RWPE1 (cell line): ENCODE measurements at places on chromosomes 12 and 14.

DNA sequence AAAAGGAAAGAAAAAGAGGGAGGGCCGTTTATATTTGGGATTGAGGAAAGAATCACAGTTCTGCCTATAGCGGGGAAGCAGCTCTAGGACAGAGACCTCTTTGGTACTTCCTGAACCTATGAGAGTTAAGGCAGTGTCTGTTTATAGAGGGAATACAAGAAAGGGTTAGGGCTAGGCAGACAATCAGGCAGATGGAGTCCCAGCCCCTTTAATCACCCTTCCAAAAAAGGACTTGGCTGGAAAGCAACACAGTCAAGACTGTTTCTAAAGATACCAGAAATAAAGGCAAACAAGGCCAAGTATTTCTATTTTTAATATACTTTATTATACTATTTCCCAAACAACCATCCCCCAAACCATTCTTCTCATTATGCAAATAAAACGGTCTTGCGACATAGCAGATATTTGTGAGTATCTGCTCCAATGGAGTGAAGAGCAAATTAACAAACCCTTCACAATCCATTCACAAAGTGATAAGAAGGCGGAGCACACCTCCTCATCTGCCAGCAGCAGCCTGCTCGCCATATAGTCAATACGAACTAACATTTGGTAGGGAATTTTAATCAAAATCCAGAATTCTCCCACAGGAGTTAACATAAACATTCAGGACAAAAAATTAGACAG, 697 bp upstream of the GRIP1 start:
- DNase-seq = no peak

- peak; percentile 7 for DNase-seq
Measured at GRCh38 chr12:20646239-20646827, 48.8 kb upstream of the SLCO1C1 start.

- DNase-seq = peak; percentile 38
Measured at GRCh38 chr14:53055003-53055402, 98.1 kb downstream of the DDHD1 start.

- no peak for DNase-seq
Measured at GRCh38 chr12:43806737-43807072, 588 bp upstream of the TWF1 start.

DNA sequence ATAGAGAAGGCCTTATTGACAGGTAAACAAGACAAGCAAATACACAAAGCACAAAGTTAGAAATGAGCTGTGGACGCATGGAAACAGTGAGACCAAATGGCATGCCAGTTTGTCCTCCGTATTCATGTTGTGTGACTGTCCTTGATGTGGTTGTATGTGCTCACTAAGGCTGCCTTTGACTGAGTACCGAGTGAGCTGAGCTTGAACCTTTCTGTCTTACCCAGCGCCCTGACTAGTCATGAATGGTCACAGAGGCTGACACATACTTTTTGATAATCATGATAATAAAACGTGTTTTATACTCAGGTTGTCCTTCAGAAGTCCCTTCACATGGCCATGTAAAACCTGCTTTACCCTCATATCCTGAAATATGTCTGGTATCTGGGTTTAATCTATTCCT, 553 bp upstream of the CATSPERB start:
- no peak for DNase-seq

- no peak for DNase-seq
Measured at GRCh38 chr12:17079251-17079909, 473.4 kb upstream of the LMO3 start.

DNA sequence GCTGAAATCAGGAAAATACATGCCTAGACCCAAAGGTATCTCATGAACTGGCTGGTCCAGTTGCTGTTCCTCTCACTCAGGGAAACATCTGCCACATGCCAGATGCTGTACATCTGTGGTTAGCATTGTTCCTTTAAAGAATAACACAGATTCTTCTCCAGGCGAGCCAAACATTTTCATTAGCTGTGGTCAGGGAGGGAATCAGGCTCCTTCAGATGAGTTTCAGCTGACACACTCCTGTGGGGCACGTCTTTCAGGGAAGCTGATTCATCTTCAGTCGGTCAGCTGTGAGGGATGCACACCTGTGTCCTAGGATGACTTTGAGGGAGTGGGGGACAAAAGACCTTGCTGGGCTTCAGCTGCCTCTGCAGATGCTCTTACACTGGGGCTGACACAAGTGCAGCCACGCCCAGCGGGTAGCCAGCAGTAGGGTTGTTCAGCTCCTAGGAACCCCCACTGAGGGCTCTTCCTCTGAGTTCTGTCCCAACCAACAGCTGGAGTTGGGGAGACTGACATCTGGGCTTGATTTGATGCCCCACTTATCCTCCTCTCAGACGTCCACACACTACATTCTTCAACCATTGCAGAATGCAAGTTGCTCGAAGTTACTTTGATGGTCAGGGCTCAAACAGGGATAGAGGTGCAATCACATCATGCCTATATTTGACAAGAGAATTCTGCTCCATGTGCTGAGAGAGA, 155.0 kb downstream of the NUAK1 start:
- no peak for DNase-seq

DNA sequence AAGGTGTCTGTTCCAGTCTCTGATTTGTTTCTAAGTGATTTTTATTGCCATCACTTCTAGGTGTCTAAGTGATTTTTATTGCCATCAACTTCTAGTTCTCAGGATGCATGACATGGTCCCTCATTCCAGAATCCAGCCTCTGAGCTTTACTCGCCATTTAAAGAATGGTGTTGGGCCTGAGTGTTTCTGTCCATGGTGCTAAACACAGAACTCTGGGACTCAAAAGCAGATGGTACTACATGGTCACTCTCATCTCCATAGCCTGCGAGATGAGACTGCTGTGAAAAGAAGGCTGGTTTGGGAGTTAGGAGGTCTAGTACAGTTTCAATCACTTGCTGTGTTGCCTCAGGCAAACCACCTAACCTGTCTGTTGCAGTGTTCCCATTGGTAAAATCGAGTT, 276.6 kb downstream of the NRXN3 start:
- DNase-seq = no peak

GRCh38 chr14:33432407-33433023, 493.8 kb downstream of the NPAS3 start:
- DNase-seq = peak; percentile 13

- no peak for DNase-seq
Measured at GRCh38 chr14:102565331-102565887, 27.0 kb upstream of the RCOR1 start.

- DNase-seq = peak; percentile 72
Measured at GRCh38 chr14:68785534-68786490, 7.1 kb downstream of the ZFP36L1 start.

DNA sequence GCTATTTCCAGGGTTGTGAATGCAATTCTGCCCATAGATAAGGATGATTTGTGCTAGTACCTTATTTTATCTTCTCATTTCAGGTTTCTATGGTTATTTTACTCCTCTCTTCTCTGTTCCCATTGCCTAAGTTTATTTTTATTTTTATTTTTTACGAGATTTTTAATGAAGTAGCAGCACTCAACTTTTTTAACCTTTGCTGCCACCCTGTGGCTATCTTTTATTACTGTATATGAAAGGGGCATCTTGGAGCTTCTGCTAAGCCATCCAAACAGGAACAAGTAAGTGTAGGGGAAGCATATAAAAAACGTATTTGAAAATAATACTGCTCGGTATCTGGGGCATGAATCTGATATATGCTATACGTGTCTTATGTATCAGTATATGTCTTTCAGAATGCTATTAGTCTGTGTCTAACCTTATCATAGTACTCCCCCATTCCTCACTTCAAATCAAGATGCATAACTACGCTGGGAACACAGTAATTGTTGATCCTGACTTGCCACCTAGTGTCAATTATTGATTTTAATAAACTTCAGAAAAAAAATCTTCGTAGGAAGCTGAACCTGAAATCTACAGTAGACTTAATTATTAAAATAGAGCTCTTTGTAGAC, 60.3 kb downstream of the KLRG1 start:
- DNase-seq = peak; percentile 29

DNA sequence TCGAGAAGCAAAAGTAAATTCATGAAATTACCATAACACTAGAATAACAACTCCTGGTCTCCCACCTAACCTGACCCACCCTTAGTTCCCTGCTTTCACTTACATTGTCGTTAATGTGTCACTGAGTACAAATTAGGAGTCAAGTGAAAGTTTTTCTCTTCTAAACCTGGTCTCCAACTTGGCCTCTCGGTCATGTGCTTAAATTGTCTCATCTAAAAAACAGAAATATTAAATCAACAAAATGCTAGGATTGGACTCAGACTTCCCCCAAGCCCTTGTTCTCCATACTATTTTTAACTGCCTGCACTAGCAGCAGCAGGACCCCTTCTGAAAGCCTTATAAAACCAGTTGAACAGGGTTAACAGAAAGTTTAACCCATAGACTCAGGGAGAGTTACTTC, 1.8 kb upstream of the BTG1 start:
- no peak for DNase-seq

GRCh38 chr12:125381373-125381772, 316.1 kb downstream of the AACS start:
- DNase-seq = no peak

DNA sequence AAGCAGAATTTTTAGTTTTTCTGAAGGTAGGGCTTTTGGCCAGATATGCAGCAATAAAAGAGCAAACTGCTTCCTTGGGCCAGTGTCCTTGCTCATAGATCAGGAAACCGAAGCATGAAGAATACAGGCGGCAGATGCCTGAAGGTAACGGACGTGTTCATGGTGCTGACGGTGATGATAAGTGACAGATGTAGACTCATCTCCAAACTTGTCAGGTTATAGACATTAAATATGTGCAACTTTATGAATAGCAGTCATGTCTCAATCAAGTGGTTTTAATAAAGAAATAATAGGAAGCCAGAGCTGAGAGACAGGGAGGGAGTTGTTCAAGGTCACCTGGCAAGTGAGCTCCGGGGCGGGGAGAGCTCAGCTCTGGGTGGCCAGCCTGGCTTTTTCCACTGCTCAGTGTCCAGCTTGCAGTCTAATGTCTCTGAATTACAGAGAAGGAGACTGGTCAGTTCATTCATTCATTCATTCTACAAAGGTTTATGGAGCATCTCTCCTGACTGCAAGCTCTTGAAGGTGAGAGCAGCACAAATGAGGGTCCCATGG, 1.0 kb downstream of the SERPINA5 start:
- no peak for DNase-seq

- DNase-seq = peak; percentile 75
Measured at GRCh38 chr14:102694530-102695166, 82.6 kb upstream of the TRAF3 start.

GRCh38 chr12:111993292-111994150, 19.4 kb downstream of the TMEM116 start:
- no peak for DNase-seq

- no peak for DNase-seq
Measured at GRCh38 chr12:25435431-25435830, 117.7 kb downstream of the LMNTD1 start.

- DNase-seq = no peak
Measured at GRCh38 chr12:24113701-24114100, 164.2 kb upstream of the SOX5 start.

GRCh38 chr12:76445462-76445861, 97.2 kb upstream of the BBS10 start:
- no peak for DNase-seq

- DNase-seq = no peak
Measured at GRCh38 chr12:39574378-39574777, 45.2 kb downstream of the ABCD2 start.

DNA sequence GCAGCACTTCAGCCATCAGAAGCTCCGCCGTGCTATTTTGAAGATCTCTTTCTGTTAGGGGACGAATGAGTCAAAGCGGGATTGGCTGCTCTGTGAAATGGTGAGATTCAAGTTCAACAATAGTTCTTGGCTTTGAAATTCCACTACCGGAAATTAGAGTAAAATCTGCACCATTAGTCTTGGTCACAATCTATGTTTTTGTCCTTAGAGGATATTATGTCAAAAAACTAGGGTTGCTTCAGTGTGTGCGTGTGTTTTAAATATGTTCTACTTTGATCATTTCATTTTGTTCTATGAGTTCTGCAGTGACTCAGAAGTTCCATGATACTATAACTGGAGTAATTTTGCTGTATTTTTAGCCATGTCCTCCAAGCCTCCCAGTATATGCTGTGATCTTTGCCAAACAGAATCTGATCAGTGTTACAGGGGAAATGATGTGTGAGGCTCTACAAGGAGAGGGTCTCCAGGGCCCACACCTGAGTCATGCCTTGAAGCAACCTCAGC, 22.6 kb downstream of the GPHB5 start:
- DNase-seq = no peak

DNA sequence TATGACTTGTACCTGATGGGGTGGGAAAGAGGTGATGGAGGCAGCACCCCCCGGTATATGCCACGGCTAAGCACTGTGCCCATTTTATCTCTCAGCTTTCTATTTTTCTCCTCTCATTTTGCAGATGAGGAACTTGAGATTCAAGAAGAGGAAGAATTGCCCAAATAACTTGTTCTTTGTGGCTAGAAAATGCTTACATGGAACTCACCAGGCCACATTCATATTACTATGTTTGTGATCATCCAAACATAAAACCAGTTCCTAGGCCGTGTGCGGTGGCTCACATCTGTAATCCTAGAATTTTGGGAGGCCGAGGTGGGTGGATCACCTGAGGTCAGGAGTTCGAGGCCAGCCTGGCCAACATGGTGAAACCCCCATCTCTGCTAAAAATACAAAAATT, 14.5 kb upstream of the PSMD9 start:
- DNase-seq = no peak

DNA sequence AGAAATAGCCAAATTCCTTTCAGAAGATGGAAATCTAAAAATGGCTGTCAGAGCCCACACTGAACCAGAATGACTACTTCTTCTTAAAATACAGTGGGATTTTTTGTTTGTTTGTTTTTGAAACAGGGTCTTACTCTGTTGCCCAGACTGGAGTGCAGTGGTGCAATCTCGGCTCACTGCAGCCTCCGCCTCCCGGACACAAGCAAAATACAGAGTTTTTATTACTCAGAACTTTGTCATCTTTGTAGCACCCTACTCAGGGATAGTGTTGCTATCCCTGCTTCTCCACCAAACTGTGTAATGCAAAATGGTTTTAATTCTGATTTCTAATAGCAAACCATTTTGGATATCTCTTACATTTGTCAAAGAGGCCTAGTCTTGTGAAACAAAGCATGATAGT, 16.4 kb downstream of the ZNF410 start:
- DNase-seq = no peak

DNA sequence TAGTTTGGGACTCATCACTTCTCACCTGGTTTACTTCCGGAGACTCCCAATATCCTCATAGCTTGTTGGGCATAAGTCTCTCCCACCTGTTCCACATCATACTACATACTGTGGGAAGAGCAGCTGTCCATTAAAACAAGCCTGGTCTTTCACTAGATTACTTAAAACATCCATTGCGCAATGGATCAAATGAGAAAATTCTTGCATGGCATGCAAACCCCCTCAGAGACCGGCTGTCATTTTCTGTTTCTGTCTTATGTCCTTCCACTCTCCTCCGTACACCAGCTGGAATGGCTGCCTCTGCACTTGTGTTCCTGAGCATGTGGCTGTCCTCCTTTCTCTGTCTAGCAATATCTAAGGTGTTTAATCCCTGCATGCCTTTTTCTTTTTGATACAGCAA, 265.6 kb downstream of the TMEM117 start:
- no peak for DNase-seq

GRCh38 chr14:61222388-61222787, 58.8 kb downstream of the TMEM30B start:
- DNase-seq = no peak
